ENCODE measurements at places on chromosomes 4 and X.

- DNase-seq = no peak
Measured at GRCh38 chr4:180189666-180190065, 2053.5 kb upstream of the TENM3 start.

- DNase-seq = peak; percentile 85
Measured at GRCh38 chr4:56026596-56026995, 77.9 kb downstream of the CEP135 start.

- peak; percentile 75 for DNase-seq
Measured at GRCh38 chr4:15805583-15806517, 27.7 kb downstream of the CD38 start.

DNA sequence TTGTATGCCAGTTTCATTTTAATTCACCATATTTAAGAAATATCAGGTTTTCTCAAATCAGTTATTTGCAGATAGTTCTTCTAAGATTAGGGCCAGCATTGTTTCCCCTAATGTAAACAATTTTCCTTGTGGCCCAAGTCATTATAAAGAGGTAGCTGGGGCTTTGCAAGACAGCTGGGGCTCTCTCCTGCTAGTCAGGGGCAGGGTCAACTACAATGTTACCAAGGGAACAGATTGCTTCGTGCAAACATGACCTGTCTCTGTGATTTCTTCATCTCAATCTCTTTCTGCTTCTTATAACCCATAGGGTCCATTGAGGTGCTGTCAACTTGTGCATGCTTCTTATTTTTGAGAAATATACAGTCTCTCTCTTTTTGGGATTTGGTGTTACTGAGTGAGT lies 12.1 kb downstream of the ARMCX6 start:
- no peak for DNase-seq

GRCh38 chrX:115972717-115973116 lies 197.8 kb upstream of the AGTR2 start:
- DNase-seq = no peak

All from lung microvascular endothelial cell (primary cell).